ENCODE measurements at places on chromosomes 6 and 20.

- no peak for DNase-seq
These were observed 763 bp downstream of the KLC4 start for GRCh38 chr6:43060034-43060754.

GRCh38 chr6:21598674-21599023, 5.1 kb downstream of the SOX4 start:
- DNase-seq = no peak

DNA sequence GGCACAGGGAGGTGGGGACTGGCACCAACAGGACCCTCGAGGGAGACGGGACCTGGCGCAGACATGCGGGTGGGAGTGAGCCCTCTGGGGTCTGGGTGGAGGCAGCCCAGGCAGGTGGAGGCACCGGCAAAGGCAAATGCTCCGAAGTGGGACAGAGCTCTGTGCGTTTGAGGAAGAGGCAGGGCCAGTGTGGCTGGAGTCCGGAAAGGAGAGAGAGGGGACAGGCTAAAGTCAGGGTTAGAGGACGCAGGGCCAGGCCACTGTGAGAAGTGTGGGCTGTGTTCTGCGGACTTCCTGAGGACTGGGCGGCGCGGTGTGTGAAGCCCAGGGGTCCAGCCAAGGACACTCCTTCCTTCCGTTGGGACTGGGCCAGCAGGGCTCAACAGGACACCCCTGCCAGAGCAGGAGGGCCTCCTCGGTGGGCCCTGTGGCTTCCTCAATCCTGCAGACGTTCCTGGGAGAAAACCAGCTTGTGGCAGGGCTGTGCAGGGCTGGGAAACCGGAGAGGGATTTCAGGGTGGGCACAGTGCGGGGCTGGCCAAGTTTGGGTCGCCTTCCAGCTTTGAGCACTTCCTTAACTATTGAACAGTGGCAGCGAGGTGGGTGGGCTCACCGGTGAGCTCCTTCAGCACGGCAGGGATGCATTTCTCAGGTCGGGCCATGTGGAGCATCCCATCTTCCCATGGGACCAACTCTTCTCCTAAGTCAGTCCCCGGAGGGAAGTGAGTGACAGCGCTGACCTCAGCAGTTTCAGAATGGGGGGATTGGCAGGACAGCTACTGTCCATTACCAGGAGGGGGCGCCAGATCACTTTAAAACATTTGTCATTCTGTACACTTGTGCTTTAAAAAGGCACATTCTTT, 22.5 kb downstream of the MOCS3 start:
- DNase-seq = no peak

DNA sequence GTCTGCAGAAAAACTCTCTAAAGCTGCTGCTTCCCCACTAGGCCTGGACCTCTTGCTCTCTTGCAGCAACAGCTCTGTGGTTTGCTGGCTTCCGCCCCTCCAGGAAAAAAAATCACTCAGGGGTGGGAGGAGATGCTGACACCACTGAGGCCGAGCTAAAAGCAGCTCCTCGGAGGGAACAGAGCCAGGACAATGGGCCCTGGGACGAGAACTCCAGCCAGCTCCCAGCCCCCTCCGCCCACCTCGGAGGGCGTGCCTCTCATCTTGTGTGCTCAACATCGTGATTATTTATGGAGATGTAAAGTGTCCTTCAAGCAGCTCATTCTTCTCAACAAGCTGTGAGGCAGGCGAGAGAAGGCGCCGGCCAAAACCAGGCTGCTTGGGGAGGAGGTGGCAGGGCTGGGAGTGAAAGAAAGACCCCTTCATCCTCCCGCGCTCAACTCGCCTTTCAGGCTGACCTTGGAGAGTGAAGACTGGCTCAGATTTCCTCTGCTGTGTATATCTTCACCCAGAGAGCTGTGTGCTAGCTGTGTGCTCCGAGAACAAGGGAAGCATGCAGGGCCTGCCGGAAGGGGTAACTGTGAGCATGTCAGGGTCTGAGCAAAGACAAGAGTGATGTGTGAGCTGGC, 53.5 kb upstream of the LRFN2 start:
- no peak for DNase-seq

GRCh38 chr20:4946986-4947385, 54.3 kb downstream of the SLC23A2 start:
- DNase-seq = no peak

DNA sequence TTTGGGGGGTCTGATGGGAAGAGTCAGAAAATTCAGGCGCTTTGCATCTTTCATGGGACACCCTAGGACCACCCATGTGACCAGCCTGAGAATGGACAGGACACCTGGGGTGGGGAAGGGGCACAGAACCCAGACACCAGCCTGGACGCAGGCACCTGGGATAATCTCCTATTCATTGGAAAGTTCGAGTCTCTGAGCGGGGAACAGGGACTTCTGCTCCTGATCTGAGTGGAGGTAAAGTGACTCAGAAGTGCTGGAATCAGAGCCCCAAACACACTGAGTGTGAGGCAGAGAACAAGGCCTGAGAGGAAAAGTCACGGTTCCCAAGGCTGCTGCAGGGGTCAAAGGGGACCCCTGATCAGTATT, 1.4 kb downstream of the HLA-B start:
- no peak for DNase-seq

GRCh38 chr6:28776269-28777146, 147.3 kb downstream of the TRIM27 start:
- no peak for DNase-seq

DNA sequence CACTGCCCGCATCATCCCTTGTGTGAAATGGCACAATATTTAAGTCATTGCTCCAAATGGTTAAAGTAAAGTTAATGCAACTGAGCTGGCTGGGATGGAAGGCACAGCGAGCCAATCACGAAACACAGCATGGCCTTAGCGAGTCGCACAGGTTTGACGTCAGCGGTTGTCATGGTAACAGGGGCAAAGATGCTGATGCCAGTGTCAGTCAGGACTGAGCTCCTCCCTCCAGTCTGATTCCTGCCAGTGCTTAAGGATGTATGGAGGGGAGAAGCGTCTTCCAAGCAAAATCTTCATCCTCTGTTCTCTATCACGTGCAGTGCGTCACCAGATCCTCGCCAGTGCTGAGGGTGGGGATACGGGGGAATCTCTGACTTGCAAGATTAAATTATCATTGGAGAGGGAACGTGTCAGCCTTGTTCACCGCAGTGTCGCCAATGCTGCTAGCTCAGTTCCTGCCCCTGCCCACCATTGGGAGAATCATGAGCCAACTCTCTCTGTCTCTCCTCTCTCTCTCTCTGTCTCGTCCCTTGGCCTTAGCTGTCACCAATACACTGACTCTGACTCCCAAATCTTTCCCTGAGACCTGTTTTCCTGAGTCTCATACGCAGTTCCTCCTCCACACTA, 24.5 kb downstream of the TSPYL4 start:
- DNase-seq = peak; percentile 79

GRCh38 chr6:105459864-105460263, 57.0 kb upstream of the PREP start:
- no peak for DNase-seq

DNA sequence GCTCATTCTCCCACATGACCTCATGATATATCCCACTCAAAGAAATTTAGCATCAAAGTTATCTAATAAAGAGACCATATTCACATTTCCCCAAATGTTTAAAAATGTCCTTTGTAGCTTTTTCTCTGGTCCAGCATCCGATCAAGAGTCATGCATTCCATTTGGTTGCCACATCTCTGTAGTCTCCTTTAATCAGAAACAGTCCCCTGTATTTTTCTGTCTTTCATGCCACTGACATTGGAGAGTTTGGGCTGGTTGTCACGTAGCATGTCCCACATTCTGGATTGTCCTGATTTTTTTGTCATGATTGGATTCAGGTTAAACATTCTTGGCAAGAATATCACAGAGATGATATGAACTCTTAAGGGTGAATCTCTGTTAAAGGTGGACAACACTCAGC, 55.7 kb downstream of the SNX5 start:
- DNase-seq = no peak

- DNase-seq = peak; percentile 56
These were observed 257.8 kb upstream of the KCNQ5 start for GRCh38 chr6:72363844-72364740.

DNA sequence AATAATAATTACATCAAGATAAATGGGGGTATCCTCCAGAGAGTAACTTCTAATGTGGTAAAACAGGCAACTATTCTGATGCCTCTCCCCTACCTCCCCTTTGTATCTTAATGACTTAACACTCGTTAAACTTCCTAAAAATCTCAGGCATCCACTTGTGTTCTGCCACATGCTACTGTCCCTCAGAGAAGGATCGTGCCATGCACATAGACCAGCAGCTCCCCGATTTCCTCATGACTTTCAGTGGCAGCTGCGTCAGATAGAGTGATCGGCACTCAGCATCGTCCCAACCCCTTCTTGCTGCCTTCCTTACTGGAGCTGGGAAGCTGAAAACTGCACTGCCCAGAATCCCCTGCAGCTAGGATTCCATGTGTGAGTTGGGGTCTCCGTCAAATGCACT, 32.1 kb downstream of the RIPOR2 start:
- DNase-seq = no peak

Data from AG09319 (cell line).